ENCODE measurements at places on chromosomes 1 and 21.
A peak's percentile ranks its signal among the peaks of the same experiment; 100 is the strongest.

- DNase-seq, result no peak
Observed at GRCh38 chr1:98289311-98289710, 368.5 kb upstream of the DPYD start.

GRCh38 chr1:109625601-109626560, 6.2 kb downstream of the AMPD2 start:
- DNase-seq, result no peak

- DNase-seq, result no peak
Observed at GRCh38 chr1:210883821-210884220, 250.1 kb downstream of the KCNH1 start.

DNA sequence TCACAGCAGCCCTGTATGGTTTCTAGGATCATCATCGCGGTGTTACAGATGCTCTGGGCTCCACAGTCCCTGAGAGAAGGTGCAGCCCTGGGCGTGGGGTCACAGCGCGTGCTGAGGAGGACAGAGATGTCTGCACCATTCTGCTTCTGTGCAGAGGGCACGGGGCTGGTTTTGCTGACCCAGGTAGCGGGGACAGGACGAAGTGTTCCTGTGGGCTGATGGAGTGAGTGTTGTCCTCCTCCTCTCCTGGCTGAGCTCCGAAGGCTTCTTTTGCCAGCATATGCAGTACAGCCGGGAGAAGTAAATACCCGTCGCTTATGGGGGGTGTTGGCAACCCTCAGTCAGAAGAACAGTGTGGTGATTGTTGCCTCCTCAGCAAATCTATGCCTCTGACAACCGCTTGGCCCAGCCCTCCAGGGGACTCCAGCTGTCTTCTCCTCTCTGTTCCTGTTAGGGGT, 101.5 kb downstream of the DDX20 start:
- no peak for DNase-seq

GRCh38 chr1:235327559-235328270, at the start of gene ARID4B:
ARID4B (minus strand) TSS chr1:235328179; CDS start chr1:235326919, 1,260 bp downstream.
- peak; percentile 38 for DNase-seq

DNA sequence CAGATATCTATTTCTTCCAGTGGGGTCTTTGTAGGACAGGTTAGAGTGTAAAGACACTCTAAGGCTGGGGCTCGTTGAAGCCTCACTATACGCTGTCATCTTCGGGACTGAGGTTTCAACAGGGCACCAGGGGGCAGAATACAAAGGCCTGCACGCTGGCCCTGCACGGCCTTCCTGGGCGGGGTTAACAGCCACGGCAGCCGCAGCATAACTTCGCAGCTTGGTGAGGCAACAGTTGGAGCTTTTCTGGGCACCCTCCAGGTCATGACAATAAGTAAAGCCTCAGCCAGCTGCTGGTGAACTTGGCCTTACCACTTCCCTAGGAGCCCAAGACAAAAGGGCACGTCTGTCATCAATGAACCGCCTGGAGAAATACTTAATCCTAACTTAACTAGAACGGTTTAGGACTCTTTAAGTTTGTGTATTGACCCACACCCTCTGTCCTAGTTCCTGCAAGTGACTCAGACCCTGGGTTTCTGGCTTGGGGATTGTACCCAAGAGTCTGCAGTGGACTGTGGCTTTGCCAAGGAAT, 2.3 kb upstream of the RUNX1 start:
- no peak for DNase-seq

DNA sequence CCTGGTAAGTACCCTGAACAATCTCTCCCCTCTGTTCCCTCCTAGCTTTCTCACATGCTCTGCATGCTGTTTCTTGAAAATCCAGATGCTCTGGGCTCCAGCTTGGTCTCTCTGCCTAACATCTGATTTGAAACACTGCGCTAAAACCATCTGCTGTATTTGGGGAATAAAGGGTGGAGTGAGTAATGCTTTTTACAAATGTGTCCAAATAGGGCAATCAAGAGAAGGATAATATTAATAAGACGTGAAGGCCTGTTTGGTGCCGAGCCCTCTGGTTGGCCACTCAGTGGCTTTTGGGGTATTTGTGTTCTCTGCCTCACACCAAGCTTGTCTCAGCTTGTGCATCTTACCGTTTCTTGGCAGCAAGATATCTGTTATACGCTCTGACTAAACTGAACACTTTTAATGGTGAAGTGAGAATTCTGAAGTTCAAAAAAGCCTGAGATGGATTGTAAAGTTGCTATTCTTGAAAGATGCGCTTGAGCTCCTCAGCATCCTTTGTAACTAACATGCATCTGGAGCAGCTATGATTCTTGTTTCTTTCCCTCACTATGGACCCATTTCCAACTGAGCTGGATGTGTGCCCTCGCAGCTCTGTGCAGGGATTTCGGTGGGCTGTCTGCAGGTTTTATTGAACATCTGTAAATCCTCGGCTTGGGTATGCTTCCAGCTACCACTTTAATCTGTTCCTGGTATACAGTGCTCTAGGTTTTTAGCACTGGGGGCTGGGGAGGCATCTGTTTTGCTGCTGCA, 269.4 kb downstream of the RWDD3 start:
- no peak for DNase-seq

GRCh38 chr21:46624050-46624449, 11.4 kb upstream of the PRMT2 start:
- DNase-seq, result no peak

DNA sequence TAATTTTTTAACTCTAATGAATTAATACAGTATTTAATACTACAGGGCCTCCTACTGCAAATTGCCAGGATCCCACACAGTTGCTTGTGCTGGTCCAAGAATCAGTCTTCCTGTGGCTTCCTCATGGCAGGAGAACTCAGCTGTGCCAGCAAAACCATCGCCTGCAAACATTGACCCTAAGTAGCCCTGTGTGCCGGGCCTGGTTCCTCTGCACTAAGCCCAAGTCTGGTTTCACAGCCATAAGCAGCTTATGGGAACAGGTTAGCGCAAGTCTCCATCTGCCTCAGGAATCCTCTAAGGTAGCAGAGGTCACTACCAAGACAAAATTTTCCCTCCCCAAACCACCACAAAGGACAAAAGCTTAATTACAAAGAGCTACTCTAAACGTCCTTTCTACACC, 216.6 kb downstream of the PLA2G4A start:
- no peak for DNase-seq

GRCh38 chr1:224615861-224616755, at the start of gene CNIH3:
CNIH3 (plus strand) TSS chr1:224616317; CDS start chr1:224617175, 858 bp downstream.
- DNase-seq, result peak; percentile 53

- no peak for DNase-seq
Observed at GRCh38 chr1:111791776-111792175, 36.1 kb downstream of the DDX20 start.

- DNase-seq, result peak; percentile 84
Observed at GRCh38 chr1:107750364-107750959, 214.5 kb downstream of the VAV3 start.

DNA sequence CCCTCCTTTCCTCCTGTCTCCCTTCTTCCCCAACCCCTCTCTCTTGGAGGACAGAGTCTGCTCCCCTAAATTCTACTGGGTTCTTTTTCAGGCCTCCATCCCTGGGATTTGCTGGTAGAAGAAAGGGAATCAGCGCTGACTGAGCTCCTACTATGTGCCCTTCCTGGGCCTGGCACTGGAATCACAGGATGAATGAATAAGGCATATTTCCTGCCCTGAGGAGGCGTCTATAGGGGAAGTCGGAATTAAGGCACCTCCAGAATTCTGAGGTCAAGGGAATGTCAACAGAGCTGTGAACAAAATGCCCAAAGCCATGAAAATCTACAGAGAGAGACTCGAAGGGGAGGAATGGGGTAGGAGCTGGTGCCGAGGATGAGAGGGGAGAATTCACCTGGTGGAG, 17.4 kb upstream of the BTG2 start:
- no peak for DNase-seq

DNA sequence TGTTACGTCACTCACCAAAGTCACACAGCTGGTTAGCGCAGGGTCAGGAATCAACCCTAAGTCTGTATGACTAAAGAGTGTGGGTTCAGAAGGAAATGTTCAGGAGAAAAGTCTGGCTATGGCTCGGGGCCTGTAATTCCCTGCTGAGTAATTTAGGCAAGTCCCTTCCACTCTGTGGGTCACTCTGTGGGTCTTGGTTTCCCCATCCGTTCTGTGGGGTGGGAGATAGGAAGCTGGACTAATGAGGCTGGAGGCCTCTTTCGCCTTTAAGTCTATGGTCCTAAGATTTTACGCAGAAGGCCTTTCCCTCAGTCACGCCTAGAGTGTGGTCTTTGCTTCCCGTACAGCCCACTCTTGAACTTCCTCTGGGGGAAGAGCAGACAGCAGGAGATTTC, 14.3 kb upstream of the MED18 start:
- DNase-seq, result no peak

DNA sequence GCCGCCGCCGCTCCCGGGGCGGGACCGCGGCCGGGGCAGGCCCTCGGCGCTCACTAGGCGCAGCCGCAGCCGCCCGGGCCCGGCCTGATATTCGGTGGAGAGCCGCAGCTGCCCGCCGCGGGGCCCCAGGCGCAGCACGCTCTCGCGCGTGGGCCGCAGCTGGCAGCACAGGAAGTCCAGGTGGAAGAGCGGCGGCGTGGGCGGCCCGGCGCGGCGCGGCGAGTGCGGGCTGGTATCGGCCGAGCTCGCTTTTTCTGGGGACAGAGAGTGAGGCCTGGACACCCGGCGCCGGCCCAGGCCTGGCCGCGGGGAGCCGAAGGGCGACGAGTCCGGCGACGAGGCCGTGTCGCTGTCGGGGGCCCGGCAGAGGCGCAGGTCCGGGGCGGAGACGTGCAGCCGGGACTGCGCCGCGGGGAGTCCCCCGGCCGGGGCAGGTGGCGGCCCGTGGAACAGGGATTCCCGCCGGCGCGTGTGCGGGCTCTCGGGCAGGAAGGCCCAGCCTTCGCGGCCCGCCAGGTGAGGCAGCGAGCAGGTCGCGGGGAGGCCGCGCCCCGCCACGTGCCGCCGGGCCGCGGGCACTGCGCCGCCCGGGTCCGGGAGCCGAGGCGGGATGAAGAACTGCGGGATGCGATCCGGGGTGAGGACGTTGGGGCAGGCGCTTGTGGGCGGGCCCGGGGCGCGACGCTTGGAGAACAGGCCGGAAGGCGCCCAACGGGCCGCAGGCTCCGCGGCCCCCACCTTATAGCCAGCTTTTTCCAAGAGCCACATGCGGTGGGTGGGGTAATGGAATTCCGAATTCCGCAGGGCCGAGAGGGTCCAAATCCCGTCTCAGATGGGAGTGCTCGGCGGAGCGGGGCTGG, 1.2 kb downstream of the C2CD4D start:
- DNase-seq, result no peak

- no peak for DNase-seq
Observed at GRCh38 chr1:108096089-108096488, 104.1 kb downstream of the SLC25A24 start.

- no peak for DNase-seq
Observed at GRCh38 chr1:11374748-11375110, 101.7 kb downstream of the UBIAD1 start.

DNA sequence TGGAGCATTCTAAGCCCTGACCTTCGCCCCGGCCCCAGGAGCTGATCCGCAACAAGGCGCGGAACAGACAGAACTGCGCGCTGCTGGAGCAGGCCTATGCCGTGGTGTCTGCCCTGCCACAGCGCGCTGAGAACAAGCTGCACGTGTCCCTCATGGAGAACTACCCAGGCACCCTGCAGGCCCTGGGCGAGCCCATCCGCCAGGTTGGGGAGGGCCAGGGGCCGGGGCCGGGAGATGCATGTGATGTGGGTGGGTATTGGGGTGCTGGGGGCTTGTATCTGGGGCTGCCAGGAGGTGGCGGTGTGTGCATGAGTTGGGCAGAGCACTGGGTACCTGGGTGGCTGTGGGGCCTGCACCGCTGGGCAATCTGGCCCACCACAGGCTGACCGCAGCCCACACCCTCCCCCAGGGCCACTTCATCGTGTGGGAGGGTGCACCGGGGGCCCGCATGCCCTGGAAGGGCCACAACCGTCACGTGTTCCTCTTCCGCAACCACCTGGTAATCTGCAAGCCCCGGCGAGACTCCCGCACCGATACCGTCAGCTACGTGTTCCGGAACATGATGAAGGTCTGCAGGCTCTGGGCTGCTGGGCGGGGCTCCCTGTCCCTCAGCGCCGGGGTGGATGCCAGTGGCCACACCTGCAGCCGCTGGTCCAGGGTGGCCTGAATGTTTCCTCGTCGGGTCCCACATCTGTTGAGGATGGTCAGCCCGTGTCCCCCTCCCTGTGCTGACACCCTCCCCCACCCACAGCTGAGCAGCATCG, 65.8 kb downstream of the TRIM11 start:
- no peak for DNase-seq

DNA sequence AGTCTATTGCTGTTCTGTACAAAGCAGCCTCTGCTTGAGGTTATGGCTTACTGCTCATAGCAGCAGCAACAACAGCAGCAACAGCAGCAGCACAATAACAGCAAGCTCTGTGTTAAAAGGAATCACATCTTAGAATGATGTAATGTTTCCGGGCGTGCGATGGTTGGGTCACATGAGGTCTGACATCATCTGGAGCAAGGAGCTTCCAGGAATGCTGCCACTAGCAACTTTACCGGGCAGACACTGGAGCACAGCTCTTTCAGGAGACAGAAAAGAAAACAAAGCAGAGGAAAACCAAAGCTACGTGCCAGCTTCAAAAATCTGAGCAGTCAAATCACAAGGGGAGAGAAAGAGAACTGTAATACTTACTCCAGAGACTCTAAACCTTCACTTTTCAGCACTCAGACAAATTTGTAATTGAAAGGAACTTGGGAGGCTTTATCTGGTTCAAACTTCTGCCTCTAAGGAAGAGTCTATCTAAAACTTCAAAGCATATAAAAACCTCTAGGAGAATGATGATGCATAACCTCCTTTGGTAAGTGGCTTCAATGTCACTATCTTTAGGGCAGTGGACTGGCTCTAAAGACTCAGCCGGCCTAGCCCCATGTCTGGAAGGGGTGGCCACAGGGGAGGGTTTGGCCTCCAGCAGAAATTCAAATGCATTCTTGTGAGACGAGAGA, 28.3 kb upstream of the RAB3GAP2 start:
- DNase-seq, result no peak

DNA sequence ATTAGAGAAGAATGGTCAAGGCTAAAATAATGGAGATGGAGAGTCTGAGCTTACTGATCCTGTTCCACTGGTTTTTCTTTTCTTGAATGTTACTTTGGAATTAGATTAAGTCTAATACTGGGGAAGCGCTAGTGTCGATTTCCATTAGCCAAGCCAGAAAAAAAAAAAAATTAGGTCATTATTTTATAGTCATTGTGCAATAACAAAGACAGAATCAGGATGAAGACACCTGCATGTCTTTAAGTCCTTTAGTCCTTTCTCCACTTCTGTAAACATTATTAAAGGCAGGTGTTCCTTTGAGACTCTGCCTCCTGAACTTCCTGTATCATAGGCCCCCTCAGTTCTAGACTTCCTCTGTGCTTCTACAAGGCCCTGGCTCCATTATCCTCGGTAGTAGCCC, 42.8 kb downstream of the MYSM1 start:
- DNase-seq, result no peak
